Hematopoietic multipotent progenitor cell treated with erythropoietin and hydrocortisone succinate and interleukin-3 and kit ligand, for 15 days (in vitro differentiated cells): ENCODE measurements at places on chromosomes 6 and 20.

DNA sequence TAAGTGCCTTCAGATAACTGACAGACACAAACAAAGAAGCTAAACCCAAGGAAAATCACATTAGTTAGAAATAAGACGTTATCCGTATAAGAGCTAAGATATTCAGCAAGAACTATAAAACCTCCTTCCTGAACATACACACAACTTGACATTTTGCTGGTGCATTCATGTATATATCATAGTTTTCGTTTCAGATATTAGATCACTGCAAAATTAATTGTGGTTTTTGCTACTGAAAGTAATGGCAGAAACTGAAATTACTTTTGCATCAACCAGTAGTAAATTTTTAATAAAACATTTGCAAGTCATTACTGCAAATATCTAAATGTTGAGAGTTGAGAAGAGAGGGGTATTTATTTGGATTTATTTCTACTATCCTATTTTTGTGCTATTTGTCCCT is 26.1 kb upstream of the KCNQ5 start:
- no peak for DNase-seq

GRCh38 chr6:90284236-90285041 is 12.2 kb downstream of the BACH2 start:
- DNase-seq: peak; percentile 30

DNA sequence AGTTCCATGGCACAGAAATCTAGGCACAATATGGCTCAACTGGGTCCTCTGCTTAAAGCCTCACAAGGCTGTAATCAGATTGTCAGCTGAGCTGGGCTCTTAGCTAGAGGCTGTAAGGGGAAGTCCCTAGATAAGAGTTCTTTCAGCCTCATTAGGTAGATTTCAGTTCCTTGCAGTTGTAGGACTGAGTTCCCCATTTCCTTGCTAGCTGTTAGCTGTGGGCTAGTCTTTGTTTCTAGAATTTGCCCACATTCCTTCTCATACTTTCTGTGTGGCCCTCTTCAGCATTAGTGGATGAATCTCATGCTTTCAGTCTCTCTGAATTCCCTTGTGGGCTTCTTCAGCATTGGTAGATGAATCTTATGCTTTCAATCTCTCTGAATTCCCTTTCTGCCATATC is 71.0 kb upstream of the MRAP2 start:
- no peak for DNase-seq

GRCh38 chr6:166551754-166552495 is 34.6 kb downstream of the RAMACL start:
- DNase-seq: no peak

DNA sequence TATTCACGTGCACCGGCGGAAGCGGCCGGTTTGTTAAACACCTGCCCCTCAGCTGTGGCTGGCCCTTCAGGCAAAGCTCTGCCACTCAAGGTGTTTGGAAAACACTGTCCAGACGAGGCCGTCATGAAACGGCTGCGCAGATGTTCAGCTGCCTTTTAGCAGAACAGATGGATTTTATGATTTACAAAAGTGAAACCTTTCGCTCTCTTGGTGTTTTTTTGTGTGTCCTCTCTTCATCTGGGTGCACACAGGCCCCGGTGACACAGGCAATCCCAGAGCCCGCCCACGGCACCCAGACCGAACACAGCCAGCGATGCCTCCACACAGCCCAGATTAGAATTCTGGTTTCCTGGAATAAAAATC is 397.0 kb downstream of the SMOC2 start:
- DNase-seq: no peak

- DNase-seq: no peak
These were observed 41.4 kb downstream of the PHACTR3 start for GRCh38 chr20:59645761-59646171.

DNA sequence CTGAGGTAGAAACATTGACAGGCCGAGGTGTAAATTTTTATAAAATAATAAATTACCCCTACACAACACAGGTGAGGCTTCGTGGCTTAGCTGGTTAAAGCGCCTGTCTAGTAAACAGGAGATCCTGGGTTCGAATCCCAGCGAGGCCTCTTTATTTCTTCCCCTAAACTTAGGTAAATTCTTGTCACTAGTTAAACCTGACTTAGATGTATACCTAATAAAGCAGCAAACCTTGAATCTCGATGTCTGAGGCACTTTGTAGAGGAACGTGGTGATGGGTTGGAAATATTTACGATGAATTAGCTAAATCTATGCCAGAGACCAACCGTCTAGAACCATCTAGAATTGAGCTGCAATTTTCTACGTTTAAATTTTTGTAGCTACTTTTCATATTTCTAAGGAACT is 185.6 kb downstream of the OR2B2 start:
- DNase-seq: no peak

- DNase-seq: no peak
These were observed 44.8 kb downstream of the AGPAT4 start for GRCh38 chr6:161228921-161229591.

GRCh38 chr6:155429321-155429893 is 26.2 kb downstream of the NOX3 start:
- no peak for DNase-seq

GRCh38 chr6:144171406-144171805 is 21.1 kb downstream of the STX11 start:
- DNase-seq: peak; percentile 14

- no peak for DNase-seq
These were observed 1.4 kb upstream of the HECA start for GRCh38 chr6:139133262-139134063.

DNA sequence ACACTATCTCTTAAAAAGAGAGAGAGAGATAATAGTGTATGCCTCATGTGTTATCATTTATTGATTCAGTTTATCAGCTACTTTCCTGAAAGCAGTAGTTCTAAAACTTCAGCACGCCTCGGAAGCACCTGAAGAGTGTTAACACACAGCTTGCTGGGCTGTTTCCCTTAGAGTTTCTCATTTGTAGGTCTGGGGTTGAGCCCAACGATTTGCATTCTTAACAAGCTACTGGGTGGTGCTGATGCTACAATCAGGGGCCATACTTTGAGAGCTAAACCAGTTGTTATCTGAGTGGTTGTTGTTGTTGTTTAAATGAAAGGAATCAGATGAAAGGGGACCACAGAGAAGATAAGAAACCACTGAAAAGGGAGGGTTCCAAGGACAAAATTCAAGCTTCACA is 32.6 kb downstream of the SIM1 start:
- no peak for DNase-seq

DNA sequence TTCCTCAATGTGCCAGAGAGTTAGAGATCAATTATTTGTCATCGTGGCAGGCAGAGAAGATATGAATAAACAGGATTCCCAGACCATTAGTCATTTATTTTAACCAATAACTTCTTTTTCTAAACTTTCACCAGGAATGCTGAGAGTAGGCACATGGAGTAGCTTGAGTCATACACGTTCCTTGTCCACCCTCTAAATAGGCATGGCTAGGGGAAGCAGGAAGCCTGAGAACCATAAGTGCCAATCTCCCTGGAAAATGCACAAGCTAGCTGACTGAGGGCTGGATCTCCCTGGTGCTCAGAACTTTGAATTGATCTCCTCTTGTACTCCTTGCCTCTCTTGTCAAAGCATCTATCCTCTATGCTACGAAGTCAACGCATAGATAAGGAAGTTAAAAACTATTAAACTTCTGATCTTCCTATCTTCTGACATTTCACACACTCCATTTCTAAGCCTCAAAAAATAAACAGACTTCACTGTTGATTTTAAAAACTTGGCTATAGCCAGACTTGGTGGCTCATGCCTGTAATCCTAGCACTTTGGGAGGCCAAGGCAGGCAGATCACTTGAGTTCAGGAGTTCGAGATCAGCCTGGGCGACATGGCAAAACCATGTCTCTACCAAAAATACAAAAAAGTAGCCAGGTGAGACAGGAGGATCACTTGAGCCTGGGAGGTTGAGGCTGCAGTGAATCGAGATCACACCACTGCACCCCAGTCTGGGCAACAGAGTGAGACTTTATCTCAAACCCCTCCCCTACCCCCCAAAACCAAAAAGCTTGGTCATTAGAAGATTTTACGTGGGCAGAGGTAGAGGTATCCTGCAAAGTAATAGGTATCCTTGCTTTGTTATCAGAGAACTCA is 11.8 kb downstream of the ADTRP start:
- DNase-seq: no peak

- DNase-seq: no peak
These were observed 3.4 kb downstream of the CLPSL1 start for GRCh38 chr6:35784200-35784599.

DNA sequence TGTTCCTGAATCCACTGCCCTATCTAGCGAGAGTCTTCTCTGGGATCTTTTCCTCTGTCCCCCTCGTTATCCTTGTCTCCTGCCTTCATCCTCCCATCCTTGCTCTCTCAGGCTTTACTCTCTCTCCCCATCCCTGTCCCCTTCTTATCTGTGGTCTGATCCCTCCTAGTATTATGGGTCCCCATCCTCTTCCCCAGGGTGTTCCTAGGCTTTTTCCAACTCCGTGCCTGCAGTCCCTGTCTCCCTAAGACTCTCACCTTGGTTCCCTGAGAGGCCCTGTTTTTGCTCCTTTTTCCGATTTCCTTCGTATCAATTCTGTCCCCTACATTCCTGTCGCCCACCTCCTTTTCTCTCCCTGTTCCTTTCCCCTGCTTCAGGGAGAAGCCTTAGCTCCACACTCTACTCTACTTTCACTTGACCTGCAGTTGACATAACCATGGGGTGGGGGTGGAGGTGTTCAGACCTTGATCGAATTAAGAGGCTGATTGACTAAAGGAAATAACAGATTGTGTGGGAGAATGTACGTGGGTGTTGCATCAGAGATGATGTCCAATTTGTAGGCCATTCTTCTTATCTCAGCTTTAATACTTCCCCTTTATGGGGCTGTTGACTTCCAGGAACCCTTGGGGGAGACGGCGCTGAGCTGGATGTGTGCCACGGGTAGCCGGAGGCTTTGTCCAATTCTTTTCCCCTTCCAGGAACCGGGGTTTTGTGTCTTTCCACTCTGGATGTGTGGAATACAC is 905 bp downstream of the PPARD start:
- DNase-seq: peak; percentile 17

GRCh38 chr6:142773324-142773723 is 171.7 kb downstream of the HIVEP2 start:
- no peak for DNase-seq

DNA sequence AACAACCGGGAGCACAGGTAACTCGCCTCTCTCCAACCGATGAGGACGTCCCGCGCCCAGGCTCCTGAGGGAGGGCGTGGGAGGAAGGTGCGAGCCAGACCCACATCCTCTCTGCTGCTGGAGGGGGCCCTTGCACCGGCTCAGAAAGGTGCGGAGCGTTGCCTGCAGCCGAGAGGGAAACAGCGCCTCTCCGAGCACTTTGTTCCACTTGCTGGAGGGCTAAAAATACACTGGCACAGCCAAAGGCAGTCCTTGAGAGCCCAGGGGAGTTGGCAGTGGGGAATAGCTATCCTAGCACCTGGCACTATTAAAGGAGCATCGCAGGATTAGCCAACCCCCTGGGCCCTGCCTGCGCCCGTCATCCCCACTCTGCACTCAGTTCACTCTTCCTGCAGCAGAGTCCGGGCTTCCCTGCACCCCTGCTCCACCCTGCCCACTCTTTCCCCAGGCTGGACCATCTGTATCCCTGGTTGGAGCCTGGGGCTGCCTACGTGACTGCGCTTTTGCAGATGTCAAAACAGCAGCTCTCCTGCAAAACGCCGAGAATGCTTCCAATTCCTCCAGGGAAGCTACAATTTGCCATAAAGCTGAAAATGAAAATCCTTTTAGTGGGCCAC is 108.9 kb downstream of the SNX5 start:
- no peak for DNase-seq

DNA sequence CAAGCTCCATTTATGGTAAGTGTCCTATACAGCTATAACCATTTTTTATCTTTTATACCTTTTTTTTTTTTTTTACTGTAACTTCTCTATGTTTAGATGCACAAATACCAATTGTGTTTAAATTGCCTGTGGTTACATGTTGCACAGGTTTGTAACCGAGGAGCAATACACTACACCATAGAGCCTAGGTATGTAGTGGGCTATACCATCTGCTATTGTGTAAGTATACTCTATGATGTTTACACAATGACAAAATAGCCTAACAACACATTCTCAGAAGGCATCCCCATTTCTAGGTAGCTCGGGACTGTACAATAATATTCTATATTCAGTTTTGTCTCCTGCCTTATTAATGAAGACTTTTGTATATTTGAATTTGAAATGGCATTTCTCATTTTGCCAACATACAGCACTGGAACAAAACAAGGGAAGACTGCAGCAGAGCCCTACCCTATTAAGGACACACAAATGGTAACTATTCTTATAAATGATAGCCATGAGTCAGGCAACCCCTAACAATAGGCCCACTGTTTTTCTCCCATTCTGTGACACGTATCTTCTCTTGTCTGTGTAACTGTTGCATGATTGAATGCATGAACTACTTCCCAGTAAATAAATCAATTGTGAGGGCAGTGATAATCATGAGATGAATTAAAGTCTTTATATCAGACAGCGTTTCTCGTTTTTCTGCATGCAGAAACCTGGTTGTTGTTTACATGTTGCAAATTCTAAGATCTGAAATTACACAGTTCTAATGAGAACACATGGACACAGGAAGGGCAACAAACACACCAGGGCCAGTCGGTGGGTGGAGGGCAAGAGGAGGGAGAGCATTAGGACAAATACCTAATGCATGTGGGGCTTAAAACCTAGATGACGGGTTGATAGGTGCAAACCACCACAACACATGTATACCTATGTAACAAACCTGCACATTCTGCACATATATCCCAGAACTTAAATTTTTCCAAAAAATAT is 173.9 kb downstream of the EPM2A start:
- no peak for DNase-seq

GRCh38 chr20:1887756-1888155 is 7.5 kb upstream of the SIRPA start:
- no peak for DNase-seq

- no peak for DNase-seq
These were observed 9.8 kb upstream of the EDEM2 start for GRCh38 chr20:35156978-35157377.

DNA sequence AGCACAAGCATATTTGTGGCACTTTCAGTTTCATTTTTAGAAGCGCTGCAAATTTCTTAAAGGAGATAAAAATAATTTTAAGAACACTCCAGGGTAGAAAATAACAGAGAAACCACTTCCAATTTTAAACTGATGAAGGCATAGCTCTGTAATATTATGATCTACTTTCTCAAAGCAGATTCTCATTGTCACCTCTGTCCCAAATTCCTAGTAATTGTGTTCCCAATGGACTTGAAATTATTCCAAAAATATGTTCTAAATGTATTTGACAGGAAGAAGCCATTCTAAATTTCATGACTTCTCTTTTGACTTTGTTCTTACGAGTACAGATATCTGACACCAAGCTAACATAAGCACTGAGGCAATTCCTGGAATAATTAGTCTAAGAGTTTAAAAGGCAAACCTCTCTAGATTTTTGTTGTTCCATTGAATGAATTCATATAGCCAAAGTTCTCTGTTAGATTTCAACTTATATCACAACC is 140.2 kb upstream of the CARMIL1 start:
- peak; percentile 62 for DNase-seq

- DNase-seq: no peak
These were observed 21.4 kb downstream of the CDYL start for GRCh38 chr6:4797587-4797986.
